ENCODE measurements at places on chromosomes 2 and 18. TPM values are rescaled to one million over a fixed set of nuclear protein-coding genes. Genes with fewer than 3 reads are reported as not detected.

DNA sequence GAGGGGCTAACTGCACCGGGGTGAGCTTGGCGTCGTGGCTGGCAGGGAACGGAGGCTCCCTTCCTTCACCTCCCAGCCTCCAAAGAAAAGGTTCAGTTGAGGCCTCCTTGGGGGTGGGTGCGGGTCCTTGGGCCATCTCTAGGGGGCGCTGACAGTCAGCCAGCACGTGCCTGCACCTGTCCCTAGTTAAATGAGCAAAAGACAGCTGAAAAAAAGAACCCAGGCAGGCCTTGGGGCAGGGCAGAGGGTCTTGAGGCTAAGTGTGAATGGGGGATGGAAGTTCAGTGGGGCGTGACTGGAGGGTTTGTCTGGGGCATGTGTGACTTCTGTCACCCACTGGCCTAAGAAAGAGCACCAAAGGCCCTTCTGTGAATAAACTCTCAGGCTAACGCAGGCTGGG is 56.4 kb downstream of the ZFP36L2 start:
- no peak for DNase-seq

DNA sequence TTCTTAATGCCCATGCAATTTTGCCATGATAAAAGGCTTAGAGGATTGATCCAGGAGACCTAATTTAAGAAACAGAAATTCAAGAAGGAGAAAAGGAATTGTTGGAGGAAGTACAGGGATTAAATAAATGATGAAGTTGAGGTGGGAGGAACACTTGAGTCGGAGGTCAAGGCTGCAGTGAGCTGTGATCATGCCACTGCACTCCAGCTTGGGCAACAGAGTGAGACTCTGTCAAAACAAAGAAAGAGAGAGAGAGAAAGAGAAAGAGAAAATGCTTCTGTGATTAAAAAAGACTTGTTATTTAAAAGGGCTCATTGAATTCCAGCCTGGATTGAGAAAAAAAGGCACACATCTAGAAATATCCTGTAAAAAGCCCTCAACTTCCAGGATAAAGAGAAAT is 123.2 kb downstream of the B3GNT2 start:
- no peak for DNase-seq

DNA sequence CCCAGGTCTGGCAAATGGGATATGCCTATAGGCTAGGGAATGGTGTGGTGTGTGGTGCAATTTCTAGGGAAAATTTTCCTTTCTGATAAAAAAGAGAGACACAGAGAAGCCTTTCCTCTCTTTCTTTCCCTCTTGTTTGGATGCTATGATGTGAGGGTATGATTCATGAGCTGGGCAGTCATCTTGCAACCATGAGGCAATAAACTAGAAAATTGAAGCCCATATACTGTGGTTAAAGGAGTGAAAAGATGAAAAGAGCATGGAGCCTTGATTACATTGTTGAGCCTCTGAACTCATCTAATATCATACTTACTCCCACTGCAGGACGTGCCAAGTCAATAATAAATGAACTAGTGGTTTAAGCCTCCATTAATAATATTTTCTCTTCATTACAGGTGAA is 215.6 kb downstream of the HAUS1 start:
- no peak for DNase-seq

- peak; percentile 87 for DNase-seq
These were observed 98.9 kb upstream of the ITGB6 start for GRCh38 chr2:160298960-160299359.

The GPR55 gene
- total RNA-seq = not detected

The TWIST2 gene
- 118 TPM for total RNA-seq

The ASXL3 gene
- 0.66 TPM for total RNA-seq

DNA sequence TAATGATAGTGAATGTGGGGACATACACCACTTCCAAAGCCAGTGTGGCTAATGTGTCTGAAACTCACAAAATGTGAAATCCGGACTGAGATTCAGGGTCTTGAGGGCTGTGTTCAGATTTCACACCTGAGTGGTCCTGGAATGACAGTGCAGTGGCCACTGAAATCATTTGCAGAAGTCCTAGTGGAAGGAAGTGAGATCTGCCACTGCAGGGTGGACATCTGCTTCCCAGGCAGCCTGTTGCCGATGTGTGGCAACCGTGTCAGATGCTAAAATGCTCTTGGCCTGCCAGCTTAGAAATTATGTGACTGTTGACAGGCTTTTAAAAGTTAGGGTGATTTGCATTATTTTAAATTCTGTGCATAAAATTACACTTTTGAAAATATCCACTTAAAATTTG is 77.8 kb upstream of the TMEM200C start:
- no peak for DNase-seq

The UGT1A4 gene
- total RNA-seq = not detected

- no peak for DNase-seq
These were observed 271.1 kb upstream of the RAB6C start for GRCh38 chr2:129708221-129708967.

- peak; percentile 51 for DNase-seq
These were observed 1941.9 kb upstream of the PIK3C3 start for GRCh38 chr18:40013001-40013609.

DNA sequence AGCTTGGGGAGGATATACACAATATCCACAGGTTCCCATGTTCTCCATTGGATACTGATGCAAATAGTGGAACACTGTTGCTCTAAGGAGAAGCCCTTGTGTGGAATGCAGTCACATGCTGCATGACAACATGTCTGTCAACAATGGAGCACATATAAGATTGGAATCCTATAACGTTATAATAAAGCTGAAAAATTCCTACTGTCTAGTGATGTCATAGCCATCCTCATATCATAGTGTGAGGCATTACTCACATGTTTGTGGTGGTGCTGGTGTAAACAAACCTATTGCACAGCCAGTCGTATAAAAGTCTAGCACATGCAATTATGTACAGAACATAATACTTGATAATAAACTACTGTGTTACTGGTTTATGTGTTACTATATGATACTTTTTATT is 394.7 kb downstream of the FBXO15 start:
- DNase-seq = peak; percentile 37

GRCh38 chr2:74079522-74080341 is 68.0 kb downstream of the BOLA3 start:
- DNase-seq = no peak

The RNF144A gene
- 0.17 TPM for total RNA-seq

The HOXD12 gene
- not detected for total RNA-seq

- DNase-seq = no peak
These were observed 239.8 kb downstream of the EIPR1 start for GRCh38 chr2:3137651-3138300.

DNA sequence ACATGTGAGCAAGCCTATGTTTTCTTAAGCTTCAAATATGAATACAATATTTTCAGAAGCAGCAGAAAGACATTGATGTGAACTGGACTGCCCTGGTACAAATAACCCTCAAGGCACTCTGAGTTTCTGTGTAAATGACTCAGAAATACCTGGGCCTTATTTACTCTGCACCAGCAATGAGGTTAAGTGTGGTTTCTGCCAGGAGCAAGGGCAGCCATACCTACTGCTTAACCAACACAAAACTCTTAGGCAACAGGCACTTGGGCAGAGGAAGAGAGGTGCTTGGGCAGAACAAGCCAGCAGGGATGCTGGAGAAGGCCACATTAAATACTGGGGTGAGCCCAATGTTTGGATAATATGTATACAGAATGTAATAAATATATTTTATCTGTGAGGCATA is 29.4 kb upstream of the ARL5A start:
- no peak for DNase-seq

DNA sequence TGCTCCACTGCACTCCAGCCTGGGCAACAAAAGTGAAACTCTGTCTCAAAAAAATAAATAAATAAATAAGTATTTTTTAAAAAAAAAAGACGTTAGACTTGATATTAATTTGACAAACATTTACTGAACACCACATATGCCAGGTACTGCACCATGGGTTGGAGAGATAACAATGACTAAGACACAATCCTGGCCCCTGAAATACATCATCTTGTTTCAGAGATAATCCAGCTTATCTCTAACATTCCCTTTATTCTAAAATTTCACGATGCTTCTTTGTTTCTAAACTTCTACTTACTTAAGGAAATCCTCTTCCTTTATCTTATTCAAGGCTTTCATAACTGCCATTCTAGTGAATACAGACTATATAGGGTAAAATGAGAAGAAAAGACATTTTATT is 55.0 kb upstream of the PEX13 start:
- no peak for DNase-seq

The CDH7 gene
- total RNA-seq = not detected

The TUBA3E gene
- total RNA-seq = not detected

DNA sequence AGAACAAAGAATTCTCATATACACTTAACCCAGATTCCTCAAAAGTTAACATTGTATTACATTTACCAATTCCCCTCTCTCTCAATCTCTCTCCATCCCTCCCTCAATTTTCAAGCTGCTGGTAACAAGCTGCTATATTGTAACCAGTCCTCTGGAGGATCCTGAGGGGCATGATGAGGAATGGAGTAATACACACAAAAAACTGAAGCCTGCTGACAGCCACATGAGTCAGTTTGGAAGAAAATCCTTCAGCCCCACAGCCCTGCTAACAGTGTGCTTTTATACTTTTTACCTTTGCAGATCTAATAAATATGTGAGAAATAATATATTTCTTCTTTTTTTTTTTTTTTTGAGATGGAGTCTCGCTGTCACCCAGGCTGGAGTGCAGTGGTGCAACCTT is 165.7 kb upstream of the RAB12 start:
- no peak for DNase-seq

- DNase-seq = no peak
These were observed 222.9 kb downstream of the ZBTB7C start for GRCh38 chr18:48186131-48186766.

DNA sequence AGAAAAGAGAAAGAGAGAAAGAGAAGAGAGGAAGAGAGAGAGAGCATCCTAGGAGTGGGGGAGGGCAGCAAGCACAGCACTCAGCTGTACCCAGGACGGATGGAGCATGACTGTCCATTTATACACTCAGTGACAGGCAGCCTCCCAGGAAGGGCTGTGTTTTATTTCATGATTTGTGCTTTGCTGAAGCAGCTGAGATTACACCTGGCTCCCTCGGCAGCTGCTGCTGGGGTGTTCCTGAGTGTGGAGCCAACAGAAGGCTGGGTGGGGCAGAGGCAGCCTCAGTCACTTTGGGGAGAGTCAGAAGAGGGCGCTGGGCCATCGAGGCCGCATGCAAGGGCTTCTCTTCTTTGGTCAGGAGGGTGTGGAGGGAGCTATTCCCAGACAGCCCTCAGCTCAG is 47.8 kb upstream of the TEX51 start:
- DNase-seq = no peak

DNA sequence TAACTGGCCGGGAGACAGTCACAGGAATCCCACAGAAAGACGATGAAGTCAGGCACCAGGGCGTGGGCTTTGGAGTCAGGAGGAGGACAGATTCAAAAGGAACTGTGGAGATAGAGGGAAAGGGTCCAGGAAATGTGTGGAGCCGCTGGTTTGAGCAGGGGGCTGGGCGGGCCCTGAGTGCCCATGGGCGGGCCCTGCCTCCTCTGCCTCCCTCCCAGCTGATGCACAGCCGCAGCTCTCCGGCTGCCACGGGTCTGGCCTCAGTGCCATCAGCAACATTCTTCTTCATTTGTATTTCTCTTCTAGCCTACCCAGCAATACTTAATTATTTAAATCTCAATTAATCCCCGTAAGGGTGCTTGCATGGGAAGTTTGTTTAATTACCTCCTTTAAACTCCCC is 432.3 kb downstream of the NBAS start:
- DNase-seq = no peak

The COL4A3 gene
- 0.33 TPM for total RNA-seq

DNA sequence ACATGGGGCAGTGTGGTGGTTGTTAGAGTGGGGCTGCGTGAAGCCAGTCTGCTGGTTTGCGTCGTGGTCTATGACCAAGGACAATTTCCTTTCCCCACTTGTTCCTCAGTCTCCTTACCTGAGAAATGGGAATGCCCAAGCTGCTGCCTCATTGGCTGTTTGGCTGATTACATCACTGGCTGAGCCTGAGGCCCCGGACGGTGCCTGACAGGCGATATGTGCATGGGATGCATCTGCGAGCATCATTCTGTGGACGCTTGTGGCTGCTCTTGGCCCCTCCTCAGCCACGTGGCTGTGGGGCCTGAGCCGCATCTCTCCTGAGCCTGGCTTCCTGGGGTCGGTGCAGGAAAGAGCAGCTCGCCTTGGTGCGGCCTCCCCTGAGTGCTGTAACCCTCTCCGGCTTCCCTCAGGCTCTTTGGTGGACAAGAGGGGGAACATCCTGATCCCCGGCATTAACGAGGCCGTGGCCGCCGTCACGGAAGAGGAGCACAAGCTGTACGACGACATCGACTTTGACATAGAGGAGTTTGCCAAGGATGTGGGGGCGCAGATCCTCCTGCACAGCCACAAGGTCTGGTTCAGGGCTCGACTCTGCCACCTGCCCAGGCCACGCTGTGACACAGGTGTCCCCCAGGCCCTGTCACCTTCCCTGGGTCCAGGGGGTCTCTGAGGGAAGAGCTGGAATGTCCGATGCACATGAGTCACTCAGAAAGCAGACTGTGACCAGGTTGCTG is 17.2 kb downstream of the CNDP2 start:
- DNase-seq = no peak

- DNase-seq = no peak
These were observed 643.1 kb upstream of the LRRTM1 start for GRCh38 chr2:80947601-80948130.

GRCh38 chr2:134120733-134121630 is 132.9 kb upstream of the MGAT5 start:
- DNase-seq = peak; percentile 80

The RAB27B gene
- 0.77 TPM for total RNA-seq

DNA sequence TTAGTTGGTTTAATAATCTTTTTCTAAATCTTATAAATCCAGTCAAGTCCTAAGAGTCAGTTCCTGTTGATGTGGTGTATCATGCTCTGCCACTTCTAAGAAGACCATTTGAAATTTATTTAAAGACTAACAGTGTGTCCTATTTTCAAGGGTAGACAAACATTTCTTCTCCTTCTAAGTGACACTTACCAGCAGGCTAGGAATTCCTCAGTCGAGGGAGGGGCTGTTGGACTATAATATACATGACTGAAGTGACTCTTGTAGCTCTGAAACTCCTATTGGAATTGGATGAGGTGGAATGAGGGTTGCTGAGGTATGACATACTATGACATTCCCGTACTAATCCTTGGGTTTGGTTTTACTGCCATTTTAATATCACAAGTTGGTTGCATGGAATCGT is 30.6 kb downstream of the ITGB6 start:
- no peak for DNase-seq

The CTAGE1 gene
- total RNA-seq = under 0.01 TPM

The GALM gene
- 39.5 TPM for total RNA-seq
